ENCODE measurements at places on chromosomes 11 and 22.

DNA sequence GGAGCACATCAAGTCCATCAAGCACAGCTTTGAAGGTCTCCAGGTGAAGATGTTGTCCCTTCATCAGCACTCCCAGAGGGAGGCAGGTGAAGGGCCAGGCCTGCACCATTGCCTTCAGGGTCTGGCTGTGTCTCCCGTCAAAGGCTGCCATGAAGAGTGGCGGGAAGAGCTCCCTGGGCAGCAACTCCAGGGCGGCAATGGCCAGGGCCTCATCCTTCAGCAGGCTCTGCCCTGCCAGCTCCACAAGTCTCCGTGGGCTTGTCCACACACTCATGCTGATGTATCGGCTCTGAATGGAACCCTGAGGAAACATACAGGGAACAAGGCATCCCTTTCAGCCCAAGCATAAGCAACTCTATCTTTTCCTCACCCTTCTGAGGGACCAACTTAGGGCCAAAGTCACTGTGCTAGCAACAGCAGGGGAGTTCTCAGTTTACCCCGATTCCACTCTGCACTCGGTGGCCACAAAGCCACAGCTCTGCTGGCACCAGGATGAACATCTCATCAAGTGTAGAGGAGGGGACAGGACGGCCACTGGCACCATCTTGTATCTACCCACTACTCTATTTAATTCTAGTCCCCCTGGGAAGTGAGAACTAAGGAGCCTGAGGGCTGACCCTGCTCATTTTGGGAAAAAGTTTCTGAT lies 8.2 kb downstream of the PRAME start:
- DNase-seq, result no peak

DNA sequence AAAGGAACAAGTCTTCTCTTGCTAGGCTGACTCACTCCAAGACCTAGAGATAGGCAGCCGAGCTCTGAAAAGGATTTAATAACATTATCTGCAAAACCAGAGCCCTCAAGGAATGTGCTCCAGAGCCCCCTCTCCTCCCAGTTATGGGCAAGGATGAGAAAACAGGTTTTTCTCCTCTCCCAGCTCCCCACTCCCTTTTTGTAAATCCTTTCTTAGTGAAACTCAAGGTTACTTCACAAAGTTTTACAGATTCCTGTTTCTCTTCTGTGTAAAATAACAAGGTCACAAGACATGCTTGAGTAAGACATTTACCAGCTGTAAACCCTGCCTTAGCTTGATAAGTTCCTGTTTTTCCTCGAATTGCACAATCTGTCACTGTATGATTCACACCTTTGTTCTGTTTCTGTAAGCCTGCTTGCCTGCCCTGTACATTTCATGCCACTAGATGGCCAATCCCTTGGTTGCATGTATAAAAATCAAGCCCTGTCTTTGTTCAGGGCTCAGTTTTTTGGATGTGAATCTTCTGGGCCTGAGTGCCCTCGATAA lies 489.4 kb downstream of the KCNA4 start:
- no peak for DNase-seq

GRCh38 chr11:60952742-60953170 lies 780 bp upstream of the SLC15A3 start:
- no peak for DNase-seq

DNA sequence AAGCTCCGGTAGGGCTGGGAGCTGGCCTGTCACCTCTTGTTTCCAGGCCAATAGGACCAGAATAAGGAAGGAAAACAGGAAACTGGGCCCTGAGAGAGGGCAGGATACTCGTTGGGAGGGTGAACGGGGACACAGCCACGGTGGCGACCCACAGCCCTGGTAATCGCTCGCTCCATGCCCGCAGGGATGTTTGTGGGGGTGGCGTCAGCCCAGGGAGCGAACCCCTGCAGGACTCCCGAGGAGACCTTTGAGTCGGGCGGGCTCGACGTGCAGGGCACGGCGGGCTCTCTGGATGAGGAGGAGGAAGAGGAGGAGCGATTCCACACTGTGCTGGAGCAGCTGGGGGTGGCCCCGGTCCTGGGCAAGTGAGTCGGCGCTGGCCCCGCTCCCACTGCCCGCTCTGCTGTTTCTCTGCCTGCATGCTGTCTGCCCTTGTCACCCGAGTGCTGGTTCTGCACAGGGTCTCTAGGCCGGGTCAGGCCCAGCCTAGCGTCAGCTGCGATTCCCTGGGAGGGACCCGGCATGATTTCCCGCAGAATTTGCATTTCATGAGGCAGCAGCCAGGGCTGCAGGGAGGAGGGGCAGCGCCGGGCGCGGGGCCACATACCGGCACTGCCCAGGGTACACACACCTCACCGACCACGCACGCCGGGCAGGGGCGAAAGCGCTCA lies 1.6 kb downstream of the CRACR2B start:
- no peak for DNase-seq

- DNase-seq, result no peak
These were observed 84.2 kb downstream of the ZNF280B start for GRCh38 chr22:22424210-22424800.

DNA sequence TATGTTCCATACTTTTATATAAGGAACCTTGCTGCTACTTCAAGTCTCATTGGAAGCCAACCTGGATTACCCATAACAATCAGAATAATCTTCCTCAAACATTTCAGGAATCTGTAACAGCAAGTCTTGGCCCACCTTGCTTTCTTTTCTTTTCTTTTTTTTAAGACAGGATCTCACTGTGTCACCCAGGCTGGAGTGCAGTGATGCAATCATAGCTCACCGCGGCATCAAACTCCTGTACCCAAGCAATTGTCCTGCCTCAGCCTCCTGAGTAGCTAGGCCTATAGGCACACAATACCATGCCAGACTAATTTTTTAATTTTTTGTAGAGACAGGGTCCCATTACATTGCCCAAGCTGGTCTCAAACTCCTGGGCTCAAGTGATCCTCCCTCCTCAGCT lies 29.3 kb upstream of the PRDM10 start:
- no peak for DNase-seq

DNA sequence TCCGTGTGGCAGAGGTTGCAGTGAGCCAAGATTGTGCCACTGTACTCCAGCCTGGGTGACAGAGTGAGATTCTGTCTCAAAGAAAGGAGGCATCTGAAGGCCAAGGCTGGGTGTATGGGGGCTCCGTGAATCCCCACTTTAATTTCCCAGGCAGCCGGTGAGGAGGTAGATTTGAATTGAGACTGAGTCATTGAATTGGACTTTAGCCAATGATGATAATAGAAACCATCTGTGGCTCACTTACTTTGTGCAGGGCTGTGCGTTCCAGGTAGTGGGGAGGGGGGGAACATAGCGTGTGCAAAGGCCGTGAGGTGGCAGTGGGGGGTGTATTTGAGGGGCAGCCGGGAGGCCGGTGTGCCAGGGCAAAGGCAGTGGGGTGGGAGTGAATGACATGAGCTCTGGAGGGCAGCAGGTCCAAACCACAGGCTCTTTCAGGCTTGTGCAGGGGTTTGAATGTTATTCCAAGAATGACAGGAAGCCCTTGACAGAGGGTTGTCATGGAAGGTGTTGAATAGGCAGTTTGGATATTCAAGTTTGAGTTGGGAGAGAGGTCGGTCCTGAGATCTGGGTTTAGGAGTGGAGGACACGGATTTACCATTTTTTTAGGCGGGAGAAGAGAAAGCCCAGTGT lies 6.1 kb downstream of the ARHGAP8 start:
- DNase-seq, result no peak

GRCh38 chr11:19982774-19983495 lies 177.3 kb downstream of the DBX1 start:
- no peak for DNase-seq
